ENCODE measurements at places on chromosomes 4 and X. TPM values are rescaled to one million over a fixed set of nuclear protein-coding genes. Genes with fewer than 3 reads are reported as not detected.

- no peak for DNase-seq
Measured at GRCh38 chrX:100696699-100697351, 35.1 kb downstream of the SYTL4 start.

- no peak for DNase-seq
Measured at GRCh38 chr4:169437299-169438047, 166.7 kb upstream of the SH3RF1 start.

Gene ETDC
- total RNA-seq = not detected

DNA sequence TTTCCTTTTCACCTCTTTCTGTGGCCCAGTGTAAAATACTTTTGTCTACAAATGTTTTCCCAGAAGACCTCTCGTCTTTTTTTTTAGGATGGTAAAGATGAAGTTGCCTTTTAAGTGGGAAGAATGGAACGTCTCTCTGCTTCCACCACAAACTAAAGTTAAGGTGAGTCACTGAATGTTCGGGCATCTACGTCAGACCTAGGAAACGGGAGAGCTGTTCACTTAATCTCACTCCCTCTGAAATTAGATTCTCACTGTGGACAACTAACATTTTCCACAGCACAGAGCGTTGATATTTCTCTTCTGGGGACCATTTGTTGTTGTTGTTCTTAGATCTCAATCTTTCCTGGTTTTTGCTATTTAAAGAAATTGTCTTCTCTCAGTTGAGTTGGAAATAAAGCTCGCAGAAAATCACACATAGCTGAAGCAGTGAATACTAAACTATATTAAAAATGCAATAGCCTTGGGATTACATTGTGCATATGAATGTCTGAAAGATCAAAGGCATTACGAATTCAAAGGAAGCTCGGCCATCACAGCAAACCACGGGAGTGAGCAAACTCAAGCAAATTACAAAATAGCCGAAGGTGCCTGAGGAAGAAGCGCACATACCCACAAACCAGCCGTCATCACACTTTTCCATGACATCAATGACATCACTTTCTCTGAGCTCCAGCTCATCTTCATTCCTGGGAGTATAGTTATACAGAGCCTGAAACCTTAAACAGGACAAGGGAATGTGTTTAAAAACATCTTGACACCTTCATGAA, 53.9 kb upstream of the PDLIM3 start:
- DNase-seq = no peak

GRCh38 chrX:153844509-153845082, 14.3 kb upstream of the PDZD4 start:
- DNase-seq = no peak

Gene ESX1
- total RNA-seq = not detected

DNA sequence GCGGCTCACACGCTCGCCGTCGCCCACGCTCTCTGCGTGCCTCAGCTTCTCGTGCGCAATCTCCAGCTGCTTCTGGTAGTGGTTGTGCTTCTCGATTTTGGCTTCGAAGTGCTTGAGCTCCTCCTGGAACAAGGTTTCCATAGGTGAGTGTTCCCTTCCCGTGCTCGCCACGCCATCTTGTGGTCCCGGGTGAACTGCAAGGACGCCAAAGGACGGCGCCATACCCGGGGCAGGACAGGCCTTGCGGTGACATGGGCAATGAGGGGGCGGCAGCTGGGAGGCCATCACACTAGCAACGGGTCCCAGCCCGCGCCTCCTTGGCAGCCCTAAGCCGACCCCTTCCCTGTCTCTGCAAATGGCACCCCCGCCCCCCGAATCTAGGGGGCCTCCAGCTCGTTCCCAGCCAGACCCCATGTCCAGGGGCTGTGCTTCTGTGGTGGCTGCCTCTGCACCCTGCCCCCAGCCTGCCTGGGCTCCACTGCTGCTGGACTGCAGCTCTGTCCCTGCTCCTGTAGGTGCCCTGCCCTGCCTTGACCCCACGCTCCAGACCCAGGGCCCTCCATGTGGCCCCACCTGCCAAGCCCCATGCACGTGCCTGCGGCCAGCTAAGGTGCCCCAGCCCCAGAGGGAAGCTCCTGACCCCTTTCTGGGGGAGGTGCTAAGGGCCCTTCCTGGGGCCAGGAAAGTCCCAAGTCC, 17.3 kb downstream of the LRPAP1 start:
- no peak for DNase-seq

DNA sequence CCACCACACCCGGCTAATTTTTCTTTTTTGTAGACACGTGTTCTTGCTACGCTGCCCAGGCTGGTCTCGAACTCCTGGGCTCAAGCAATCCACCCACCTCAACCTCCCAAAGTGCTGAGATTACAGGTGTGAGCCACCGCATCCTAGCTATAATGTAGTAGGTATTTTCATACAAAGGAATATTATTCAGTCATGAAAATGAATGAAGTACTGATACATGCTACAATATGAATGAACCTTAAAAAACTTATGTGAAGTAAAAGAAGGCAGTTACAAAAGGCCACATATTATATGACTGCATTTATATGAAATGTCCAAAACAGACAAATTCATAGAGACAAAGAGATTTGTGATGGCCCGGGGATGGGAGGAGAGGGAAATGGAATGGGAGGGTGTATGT, 4.7 kb upstream of the GATA1 start:
- DNase-seq = no peak

- no peak for DNase-seq
Measured at GRCh38 chr4:126087101-126087500, 772.3 kb downstream of the FAT4 start.

DNA sequence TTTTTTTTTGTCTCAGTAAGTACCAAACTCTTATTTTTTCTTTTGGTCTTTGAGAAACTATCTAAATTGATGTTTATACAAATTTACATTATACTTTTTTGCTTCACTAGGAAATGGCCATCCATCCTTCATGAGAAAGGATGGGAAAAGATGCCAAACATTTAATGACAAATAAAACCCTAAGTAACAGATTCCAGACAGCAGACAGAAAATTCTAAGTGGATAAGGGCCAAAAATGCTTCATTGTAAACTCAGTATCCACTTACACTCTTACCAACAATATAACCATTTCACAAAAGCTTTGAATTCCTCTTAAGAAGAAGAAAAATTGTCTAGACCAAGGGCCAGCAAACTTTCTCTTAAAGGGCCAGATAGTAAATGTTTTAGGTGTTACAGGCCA, 3.5 kb downstream of the GUCY1B1 start:
- no peak for DNase-seq

GRCh38 chrX:8849945-8850344, 48.8 kb upstream of the FAM9A start:
- DNase-seq = peak; percentile 1

DNA sequence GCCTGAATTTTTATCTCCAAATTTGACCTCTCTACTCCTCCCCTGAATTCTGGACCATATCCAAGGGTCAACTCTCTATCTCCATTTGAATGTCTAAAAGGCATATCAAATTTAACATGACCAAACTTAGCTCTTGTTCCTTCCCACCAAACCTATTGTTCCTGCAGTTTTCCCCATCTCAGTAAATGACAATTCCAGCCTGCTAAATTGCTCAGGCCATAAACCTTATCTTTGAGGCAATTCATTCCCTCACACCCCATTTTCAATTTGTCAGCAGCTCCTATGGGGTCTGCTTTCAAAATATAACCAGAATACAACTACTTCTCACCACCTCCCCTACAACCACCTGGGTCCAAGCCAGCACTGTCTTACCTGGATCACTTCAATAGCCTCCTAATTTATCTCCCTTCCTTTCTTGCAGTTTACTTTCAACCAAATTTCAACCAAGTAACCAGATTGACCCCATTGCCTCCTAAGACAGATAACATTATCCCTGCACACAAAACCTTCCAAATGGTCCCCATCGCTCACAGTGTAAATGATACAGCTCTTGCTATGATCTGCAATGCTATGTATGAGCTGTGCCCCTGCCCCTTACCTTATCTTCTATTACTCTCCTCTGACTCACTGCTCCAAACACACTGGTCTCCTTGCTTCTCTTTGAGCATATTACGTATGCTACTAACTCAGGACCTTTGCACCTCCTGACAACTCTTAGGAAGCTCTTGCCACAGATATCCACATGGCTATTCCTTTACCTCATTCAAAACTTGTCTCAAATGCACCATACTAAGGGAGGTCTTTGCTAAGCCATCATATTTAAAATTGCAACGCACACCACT, 66.0 kb downstream of the CAMK2D start:
- no peak for DNase-seq

DNA sequence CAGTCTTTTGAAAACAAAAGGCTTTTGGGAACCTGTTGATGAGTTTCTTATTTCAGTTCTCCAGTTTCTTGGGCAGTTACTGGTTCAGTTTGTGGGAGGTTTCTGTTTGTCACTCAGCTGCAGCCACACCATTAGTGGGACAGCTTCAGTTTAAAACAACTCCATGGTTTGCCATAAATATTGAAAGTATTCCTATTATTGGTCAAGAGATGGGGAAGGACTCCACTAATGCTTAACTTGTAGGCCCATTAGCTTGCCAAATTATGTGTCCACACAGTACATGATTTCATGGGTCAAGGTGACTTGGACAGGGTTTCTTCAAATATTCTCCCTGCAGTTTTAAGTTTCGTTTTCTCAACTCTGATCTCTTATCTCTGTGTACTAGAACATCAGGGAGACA, 15.5 kb upstream of the ASIC5 start:
- DNase-seq = no peak

Gene HGFAC
- total RNA-seq = not detected

DNA sequence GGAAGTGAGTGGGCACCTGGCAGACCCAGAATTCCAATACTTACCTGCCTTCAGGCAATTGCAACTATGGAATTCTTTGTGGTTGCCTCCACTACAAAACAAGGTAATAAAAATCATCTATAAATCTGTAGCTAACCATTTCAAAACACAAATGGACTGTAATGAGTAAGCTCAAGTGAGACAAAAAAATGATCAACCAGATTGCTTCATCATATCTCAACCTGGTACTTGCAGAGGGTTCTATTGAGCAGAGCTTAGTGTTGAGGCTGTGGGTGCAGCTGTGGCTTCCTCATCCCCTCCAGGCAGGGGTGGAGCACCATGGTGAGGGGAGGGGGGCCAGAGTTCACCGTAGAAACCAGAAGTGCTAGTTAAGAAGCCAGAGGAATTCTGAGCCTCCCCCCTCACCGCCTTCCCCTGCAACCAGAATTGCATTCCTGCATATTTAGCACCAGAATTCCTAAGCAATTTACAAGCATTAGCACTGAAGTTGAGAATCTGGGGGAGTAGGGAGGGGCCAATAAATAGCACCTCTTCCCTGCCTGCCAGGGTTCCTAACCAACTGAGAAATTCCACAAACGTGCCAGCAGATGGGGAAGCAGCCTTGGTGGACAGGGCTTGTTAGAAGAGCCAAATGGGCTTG, 11.5 kb downstream of the CTAG1A start:
- DNase-seq = peak; percentile 78

- peak; percentile 65 for DNase-seq
Measured at GRCh38 chrX:119015407-119016237, 41.2 kb downstream of the LONRF3 start.

- DNase-seq = no peak
Measured at GRCh38 chrX:18449236-18449635, 23.8 kb downstream of the CDKL5 start.

Gene LGI2
- 0.30 TPM for total RNA-seq

GRCh38 chr4:145580906-145581305, 38.3 kb upstream of the MMAA start:
- peak; percentile 18 for DNase-seq

GRCh38 chr4:126592088-126592487, 1040.7 kb upstream of the INTU start:
- DNase-seq = no peak

Gene SMC1A
- 5.2 TPM for total RNA-seq

Gene EDA2R
- 2.8 TPM for total RNA-seq

Measured in MG63 (cell line).